Stimulated activated CD4-positive, alpha-beta T cell treated with anti-CD3 and anti-CD28 coated beads, Interleukin-2, amount 100 ng/mL, for 24 hours (primary cell): ENCODE measurements at places on chromosomes 4 and X.

GRCh38 chr4:22093126-22093525 is 144.6 kb upstream of the KCNIP4 start:
- DNase-seq = no peak

DNA sequence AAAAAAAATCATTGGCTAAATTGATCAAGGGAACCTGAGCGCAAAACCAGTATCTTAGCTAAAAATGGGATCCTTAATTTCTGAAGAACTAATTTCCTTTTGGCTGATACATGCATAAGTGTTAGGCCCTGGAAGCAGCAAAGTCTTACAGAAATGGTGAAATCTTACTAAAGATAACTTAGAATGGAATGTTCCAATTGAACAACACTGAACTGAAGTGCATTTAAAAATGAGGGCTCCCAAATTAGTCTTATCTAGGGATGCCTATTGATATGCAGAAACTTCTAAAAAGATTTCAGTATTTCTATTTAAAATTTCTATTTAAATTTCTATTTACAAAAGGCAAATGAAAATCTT is 120.7 kb upstream of the BANK1 start:
- no peak for DNase-seq

DNA sequence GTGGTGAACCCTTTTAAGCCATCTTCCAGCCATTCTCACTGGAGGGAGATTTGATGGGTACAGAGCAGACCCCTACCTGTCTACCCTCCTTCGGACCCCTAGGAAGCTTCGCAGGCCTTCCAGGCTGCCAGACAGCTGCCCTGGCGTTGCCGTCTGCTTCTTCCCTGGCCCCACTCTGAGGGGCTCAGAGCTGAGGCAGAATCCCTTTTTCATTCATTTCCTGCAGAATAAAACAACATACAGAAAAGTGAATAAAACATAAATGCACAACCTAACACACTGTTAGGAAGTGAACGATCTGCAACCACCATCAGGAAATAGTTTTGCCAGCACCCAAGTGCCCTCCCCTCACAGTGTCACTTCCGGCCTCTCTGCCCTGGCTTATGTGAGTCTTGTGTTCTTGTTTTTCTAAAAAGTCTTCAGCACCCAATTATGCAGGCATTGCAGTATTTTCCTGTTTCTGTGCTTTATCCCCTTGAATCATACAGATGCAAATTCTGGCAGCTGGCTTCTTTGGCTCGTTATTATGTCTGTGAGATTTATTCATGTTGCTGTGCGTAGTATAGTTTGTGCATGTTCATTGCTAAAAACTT is 5.6 kb upstream of the ADD1 start:
- peak; percentile 68 for DNase-seq

GRCh38 chr4:183872531-183872930 is 32.6 kb upstream of the STOX2 start:
- no peak for DNase-seq

DNA sequence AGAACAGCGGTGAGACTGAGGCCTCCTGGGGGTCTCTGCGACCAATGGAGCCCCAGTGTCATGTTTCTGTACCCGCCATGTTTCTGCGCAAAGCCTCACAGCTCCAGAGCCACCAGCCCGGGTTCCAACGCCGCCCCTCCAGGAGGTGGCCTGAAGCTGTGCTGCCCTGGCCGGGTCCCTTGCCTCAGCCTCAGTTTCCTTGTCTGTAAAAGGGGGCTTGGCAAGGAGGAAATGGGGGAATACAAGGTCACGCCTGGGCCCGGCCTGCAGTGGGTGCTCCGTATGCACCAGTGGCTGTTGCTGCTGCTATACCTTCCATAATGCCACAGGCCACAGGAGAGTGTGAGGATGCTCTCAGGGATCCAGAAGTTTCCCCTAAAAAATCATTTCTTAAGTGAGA is 229.5 kb downstream of the AFAP1 start:
- no peak for DNase-seq

DNA sequence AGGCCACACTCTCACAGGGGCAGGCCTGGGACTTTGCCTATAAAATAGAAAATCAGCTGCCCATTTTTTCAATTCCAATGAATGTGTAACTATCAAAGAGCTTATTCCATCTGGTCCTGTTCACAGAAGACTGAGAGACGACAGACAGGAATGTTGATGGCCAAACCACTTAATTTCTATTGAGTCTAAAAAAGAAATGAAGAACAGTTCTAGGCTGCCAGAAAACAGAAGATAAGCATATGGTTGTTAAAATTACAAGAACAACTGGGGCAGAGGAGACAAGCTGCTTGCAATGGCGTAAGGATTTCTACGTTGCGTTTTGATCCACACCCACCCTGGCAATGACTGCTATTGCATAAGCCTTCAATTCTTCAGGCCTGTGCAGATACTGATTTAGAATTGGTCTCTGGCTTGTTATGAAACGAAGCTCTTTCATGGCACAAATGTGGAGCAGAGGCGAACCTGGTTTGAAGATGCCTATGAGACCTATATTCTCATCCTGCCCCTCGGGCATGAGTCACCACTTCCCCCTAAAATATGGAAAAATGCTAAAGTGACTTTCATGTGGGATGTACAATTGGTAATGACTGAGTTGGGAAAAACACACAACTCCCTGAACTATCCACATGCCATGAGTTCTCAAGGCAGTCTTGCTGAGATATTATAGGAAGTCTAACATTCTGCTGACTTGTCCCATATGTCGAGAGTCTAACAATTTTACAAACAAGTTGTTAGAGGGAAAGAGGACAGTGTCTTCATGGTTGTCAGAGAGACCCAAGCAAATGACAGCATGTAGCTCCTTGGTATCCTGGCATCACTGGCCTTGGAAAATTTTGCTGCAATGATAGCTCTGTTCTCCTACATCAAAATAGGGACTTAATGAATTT is 37.9 kb upstream of the SORBS2 start:
- DNase-seq = no peak

- DNase-seq = peak; percentile 77
These were observed at the start of gene BCOR for GRCh38 chrX:40097504-40098263. Gene BCOR, minus strand, starts transcription at chrX:40097958. Its CDS starts 20,029 bp downstream, at chrX:40077929.

GRCh38 chrX:129512409-129512808 is 10.9 kb downstream of the SMARCA1 start:
- no peak for DNase-seq

GRCh38 chr4:20764366-20764992 is 64.2 kb downstream of the PACRGL start:
- no peak for DNase-seq

DNA sequence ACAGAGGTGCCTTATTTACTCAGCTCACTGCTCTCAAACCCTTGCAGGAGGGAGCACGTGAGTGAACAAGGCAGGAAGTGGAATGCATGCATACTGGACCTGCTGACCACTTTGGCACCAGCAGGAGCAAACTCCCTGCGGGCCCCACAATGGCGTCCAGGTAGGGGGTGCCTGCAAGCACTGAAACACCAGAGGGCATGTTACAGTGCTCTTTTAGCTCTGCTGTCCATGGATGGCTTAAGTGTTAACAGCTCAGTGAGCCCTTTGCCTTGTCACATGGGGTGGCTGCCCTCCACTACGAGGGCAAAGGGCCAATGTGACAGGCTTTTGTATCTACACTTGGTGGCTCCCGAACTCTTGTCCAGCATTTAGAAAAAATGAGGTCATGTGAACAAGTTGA is 199.5 kb upstream of the UGT8 start:
- DNase-seq = no peak

DNA sequence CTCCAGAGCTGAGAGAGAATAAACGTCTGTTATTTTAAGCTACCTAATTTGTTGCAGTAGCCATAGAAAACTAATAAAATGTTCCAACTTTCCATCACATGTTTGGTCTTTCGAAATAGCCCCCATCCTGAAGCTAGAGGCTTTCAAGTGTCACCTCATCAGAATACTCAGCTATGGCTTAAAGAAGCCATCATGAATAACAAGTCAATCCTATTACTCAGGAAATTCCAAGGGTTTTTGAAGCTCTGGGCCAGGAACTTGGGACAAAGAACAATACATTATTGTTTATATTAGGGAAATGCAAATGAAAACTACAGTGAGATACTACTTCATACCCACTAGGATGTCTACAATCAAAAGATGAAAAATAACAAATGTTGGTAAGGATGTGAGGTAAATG is 42.2 kb downstream of the TBCK start:
- no peak for DNase-seq

- no peak for DNase-seq
These were observed 185.2 kb downstream of the KLHL4 start for GRCh38 chrX:87702795-87703194.

GRCh38 chrX:133207751-133208150 is 10.4 kb downstream of the TFDP3 start:
- DNase-seq = no peak

DNA sequence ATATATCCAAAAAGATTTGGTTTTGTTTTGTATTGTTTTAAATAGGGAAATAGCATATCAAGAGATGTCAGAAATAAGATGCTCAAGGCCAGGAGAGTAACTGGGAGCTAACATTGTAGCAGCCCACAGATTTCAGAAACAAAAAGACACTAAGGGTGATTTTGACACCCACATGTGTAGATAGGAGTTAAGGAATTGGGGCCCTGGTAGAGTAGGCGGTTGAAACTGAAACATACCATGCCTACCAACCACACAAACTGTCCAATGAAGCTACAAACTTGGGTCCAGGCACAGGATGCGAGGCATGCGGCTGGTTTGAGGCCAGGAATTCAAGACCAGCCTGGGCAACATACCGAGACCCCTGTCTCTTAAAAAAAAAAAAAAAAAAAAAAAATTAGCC is 6.3 kb upstream of the HSPA4L start:
- no peak for DNase-seq

GRCh38 chr4:8913121-8913857 is 41.6 kb upstream of the HMX1 start:
- DNase-seq = no peak

DNA sequence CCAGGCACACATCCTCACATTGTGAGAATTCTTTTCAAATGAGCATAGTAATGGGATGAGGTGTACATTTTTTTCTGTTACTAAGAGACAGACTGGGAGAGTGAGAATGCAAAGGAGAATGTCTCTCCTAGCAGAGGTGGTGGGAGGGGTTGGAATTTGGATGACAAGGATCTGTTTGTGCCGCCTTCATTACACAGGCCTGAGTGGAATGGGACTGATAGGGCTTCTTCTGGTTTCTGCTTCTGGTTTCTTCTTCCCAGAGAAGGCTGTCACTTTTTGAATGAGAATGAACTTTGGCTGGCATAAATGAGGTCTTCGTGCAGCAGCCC is 55.4 kb downstream of the C4orf51 start:
- DNase-seq = no peak

GRCh38 chr4:7771541-7772507 is 167.8 kb downstream of the AFAP1 start:
- DNase-seq = no peak

DNA sequence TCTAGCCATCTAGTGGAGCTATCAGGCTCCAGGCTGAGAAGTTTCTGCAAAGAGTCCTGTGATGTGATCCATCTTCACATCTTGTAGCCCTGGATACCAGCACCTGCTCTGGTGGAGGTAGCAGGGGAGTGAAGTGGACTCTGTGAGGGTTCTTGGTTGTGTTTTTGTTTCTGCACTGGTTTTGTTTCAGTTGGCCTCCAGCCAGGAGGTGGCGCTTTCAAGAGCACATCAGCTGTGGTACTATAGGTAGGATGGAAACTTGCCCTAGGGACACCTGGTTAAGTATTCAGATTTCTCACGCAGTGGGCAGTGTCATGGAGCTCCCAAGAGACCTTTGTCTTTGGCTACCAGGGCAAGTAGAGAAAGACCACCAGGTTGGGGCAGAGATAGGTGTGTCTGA is 257.5 kb upstream of the SLC7A11 start:
- no peak for DNase-seq

- DNase-seq = no peak
These were observed 24.1 kb downstream of the ATP8A1 start for GRCh38 chr4:42632653-42633382.

DNA sequence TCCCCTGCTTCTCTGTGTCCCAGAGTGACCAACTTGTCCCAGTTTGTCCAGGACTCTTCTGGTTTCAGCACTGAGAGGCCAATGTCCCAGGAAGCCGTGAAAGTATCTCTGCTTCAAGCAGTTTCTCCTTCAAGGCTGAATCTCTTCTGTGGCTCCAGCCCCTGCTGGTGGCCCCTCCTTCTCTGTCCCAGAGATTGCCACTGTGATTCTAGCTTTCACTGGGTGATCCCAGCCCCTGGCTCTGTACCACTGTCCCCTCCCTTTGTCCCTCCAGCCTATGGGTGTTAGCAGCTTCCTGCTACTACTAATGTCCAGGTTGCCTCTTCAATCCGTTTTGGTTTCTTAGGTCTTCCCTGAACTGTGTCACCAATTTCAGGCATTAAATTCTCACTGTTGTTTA is 70.5 kb downstream of the SOX3 start:
- DNase-seq = no peak

DNA sequence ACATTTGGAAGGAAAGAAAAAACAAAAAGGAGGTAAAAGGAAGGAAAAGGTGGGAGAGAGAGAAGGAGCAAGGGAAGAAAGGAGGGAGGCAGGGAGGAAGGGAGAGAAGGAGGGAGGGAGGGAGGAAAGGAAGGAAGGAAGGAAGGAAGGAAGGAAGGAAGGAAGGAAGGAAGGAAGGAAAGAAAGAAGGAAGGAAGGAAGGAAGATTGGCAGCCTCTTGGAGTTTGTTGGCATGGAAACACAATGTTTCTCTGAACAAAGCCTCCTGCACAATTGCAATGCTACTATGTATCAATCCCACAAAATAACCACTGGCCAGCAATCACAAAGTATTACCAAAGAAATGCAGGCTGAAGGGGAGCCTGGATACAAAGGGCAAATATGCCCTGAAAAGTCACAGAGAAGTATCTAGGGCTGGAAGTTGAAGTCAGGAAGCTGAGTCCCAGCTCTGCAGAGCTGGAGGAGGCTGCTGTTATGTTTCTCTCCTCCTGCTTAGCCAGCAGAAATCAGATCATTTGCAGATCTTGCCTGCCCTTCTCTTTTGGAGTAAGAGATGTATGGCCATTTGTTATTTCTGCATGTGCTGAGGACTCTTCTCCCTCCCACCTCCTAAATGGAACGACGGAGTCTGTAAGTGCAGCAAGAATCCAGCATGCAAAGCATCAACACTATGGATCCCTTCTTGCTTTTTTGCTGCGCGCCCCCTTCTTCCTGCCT is 195.9 kb upstream of the LDB2 start:
- DNase-seq = no peak

DNA sequence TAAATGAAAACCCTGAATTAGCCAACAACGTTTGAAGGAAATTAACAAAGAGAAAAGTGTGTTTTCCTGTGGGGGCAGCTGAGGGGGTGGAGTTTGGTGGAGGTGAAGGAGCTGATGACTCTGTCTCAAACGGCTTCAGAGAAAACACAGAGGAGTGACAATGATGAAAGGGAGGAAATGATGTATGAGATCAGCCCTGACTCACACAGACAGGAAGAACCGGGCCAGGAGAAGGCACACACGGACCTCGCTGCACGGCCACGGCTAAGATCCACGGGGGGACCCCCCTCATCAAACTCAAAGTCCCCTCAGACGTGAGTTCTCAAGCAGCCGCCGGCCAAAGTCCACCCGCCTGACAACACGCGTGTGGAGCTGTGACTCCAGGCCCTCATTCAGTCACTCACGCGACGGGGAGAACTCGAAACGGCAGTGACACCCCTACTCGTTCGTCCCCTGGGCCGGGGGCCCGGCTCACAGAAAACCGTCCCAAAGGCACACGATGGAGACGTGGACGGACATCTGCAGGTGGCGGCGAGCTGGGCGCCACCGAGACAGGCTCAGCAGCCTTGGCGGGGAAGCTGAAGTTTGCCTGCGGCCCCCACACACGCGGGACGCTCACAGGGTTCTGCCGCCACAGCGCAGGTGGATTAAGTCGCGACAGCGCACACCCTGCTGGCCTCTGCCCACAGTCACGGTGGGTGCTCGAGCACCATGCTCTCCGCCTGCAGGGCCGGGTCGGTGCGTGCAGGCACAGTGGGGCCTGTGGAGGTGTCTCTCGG is 28.8 kb downstream of the PPP2R3B start:
- peak; percentile 41 for DNase-seq
